ENCODE measurements at places on chromosomes 4 and X.

- no peak overlapping the region for H3K27ac ChIP-seq
- H3K36me3 ChIP-seq = peaks cover 4% of the 10 kb centered on the region
- no peaks in the 10 kb centered on the region for H3K27me3 ChIP-seq
- H3K4me1 ChIP-seq = peaks cover 4% of the 10 kb centered on the region
Observed at GRCh38 chr4:147760695-147761094, 28.8 kb downstream of the ARHGAP10 start.

DNA sequence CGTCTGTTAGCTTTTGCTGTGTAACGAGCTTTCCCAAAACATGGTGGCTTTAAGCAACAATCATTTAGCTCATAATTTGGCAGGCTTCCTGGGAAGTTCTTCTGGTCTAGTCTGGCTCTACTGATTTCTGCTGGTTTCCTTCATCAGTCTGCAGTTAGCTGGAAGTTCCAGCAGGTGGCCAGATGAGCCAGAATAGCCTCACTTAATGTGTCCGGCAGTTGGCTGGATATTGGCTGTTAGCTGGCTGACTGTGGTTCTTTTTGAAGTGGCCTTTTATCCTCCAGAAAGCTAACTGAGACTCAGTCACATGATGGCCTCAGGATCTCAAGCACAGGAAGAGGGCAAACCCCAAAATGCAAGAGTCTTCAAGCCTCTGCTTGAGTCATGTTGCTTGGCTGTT, 34.9 kb downstream of the FTHL17 start:
- H3K27ac ChIP-seq = no peak overlapping the region
- peaks cover 3% of the 10 kb centered on the region for H3K4me1 ChIP-seq
- no peaks in the 10 kb centered on the region for H3K36me3 ChIP-seq
- H3K4me3 ChIP-seq = no peak overlapping the region

DNA sequence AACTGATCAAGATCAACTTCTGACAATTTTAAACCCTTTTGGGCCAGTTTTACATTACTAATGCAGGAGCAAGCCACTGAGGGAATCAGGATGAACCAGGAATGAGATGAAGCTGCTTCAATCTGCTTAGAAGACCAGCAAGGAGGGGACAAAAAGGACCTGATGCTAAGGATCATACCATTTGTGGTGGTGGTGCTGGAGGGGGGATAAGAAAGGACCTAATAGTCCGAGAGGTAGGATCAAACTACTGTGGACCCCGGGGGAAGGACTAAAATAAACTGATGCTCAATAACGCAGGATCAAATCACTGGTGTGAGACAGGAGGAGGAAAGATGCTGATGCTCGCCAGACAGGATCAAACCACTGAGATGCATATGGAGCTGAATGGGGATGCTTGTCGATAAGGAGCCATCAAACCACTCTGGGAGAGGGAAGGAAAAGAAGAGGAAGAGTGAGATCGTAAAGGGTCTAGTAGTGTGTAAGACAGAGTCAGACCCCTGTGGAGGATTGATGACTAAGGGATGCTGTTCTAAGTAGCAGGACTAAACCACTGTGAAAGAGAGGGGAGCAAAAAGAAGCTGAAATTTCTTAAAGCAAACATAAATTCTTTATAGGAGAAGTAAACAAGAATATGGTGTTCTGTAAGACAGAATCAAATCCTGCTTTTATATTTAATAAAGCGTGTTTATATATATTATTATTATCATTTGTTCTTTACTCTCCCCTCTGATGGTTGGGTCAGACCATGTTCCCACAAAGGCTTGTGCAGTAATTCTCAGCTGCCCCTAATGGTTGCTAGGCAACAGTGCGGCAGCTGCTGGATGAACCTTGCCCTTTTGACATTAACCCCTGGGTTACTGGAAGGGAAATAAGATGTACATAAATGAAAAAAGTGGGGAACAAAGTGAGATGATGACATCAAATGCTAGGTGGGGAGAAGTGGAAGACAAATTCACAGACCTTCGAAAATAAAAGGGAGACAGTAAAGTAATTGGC, 432.5 kb upstream of the FGF16 start:
- no peak for DNase-seq
- no peak overlapping the region for H3K4me3 ChIP-seq
- peaks cover 5% of the 10 kb centered on the region for H3K27me3 ChIP-seq
- H3K27ac ChIP-seq = no peak overlapping the region
- H3K4me1 ChIP-seq = no peaks in the 10 kb centered on the region

DNA sequence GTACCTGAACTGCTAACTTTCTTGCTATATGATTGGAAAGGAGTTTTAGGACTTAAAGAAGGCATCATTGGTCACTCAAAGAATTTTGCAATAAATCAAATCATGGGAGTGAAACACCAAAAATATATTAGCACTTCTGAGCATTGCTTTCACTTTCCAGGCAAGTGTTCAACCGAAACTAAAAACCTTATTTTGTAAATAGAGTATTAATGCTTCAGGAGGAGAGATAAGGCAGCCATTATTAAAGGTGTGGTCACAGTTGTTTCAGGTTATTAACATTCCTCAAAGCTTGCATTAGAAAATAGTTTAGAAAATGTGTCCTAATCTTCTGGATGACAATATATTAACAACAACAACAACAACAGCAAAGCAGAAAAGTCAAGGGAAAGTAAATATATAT, 92.3 kb upstream of the TLL1 start:
- DNase-seq = no peak
- no peaks in the 10 kb centered on the region for H3K27me3 ChIP-seq
- no peak overlapping the region for H3K27ac ChIP-seq
- no peaks in the 10 kb centered on the region for H3K36me3 ChIP-seq

GRCh38 chr4:113823291-113823659, 61.7 kb upstream of the CAMK2D start:
- no peak overlapping the region for H3K4me3 ChIP-seq
- peak overlapping the region; percentile 52 for H3K27ac ChIP-seq
- H3K4me1 ChIP-seq = peaks cover 61% of the 10 kb centered on the region

- DNase-seq = no peak
- H3K4me3 ChIP-seq = no peak overlapping the region
- no peaks in the 10 kb centered on the region for H3K27me3 ChIP-seq
- no peaks in the 10 kb centered on the region for H3K4me1 ChIP-seq
- H3K36me3 ChIP-seq = peaks cover 6% of the 10 kb centered on the region
Observed at GRCh38 chrX:3659761-3660160, 53.7 kb downstream of the PRKX start.

- no peak overlapping the region for H3K4me3 ChIP-seq
- DNase-seq = no peak
- H3K27me3 ChIP-seq = peaks cover 5% of the 10 kb centered on the region
- no peak overlapping the region for H3K27ac ChIP-seq
- no peaks in the 10 kb centered on the region for H3K36me3 ChIP-seq
Observed at GRCh38 chr4:172830295-172830764, 338.3 kb upstream of the GALNT7 start.

- H3K36me3 ChIP-seq = no peaks in the 10 kb centered on the region
- DNase-seq = no peak
- no peaks in the 10 kb centered on the region for H3K4me1 ChIP-seq
- no peak overlapping the region for H3K27ac ChIP-seq
- H3K4me3 ChIP-seq = no peak overlapping the region
Observed at GRCh38 chrX:9909254-9909653, 57.9 kb upstream of the CLDN34 start.

GRCh38 chr4:140774510-140774909, 18.3 kb upstream of the TBC1D9 start:
- DNase-seq = no peak
- H3K27me3 ChIP-seq = peaks cover 12% of the 10 kb centered on the region
- H3K4me3 ChIP-seq = no peak overlapping the region
- H3K4me1 ChIP-seq = no peaks in the 10 kb centered on the region

DNA sequence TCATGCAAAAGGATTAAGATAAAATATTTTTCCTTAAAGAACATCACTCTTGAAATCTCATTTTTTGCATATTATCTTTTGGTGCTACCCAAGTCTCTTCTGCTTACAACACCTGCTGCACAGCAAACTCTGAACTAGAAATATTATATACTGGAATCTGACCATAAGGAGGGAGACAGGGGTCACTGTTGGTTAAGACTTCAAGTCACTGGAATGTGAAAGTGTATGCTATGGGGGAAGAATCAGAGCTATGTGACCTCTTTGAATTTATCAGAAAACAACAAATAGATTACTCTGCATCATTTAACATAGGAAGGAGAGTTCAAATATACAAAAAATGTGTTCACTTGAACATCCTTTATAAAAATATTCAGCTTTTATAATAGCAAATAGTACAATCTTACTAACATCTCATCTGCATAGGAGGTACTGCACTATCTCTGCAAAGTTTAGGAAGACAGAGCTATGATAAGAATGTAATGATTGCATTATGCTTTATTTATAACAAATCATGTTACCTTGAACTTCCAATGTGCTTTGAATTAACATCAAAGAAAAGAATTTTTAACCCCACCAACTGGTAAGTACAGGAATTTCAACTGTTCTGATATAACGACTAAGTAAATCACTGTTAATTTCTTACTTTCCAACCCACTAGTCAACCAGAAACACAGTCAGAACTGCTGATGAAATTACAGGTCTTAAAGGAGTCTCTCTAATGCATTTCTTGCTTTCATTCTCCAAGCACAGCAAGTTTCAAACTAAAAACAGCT, 69.8 kb downstream of the ZNF827 start:
- H3K27ac ChIP-seq = no peak overlapping the region
- H3K4me3 ChIP-seq = no peak overlapping the region
- peaks cover 29% of the 10 kb centered on the region for H3K36me3 ChIP-seq
- H3K27me3 ChIP-seq = no peaks in the 10 kb centered on the region
- no peak for DNase-seq

GRCh38 chr4:59881632-59882031, 1318.5 kb upstream of the ADGRL3 start:
- H3K4me1 ChIP-seq = no peaks in the 10 kb centered on the region
- H3K36me3 ChIP-seq = no peaks in the 10 kb centered on the region
- H3K4me3 ChIP-seq = no peak overlapping the region
- no peak for DNase-seq

GRCh38 chr4:11640584-11640983, 211.9 kb upstream of the HS3ST1 start:
- H3K36me3 ChIP-seq = no peaks in the 10 kb centered on the region
- H3K4me1 ChIP-seq = no peaks in the 10 kb centered on the region
- no peak overlapping the region for H3K4me3 ChIP-seq
- no peak for DNase-seq
- H3K27me3 ChIP-seq = peaks cover 18% of the 10 kb centered on the region

- H3K4me3 ChIP-seq = no peak overlapping the region
- no peaks in the 10 kb centered on the region for H3K36me3 ChIP-seq
- peaks cover 57% of the 10 kb centered on the region for H3K27me3 ChIP-seq
- H3K27ac ChIP-seq = no peak overlapping the region
- no peaks in the 10 kb centered on the region for H3K4me1 ChIP-seq
Observed at GRCh38 chr4:147482281-147482680, 1.4 kb downstream of the EDNRA start.

DNA sequence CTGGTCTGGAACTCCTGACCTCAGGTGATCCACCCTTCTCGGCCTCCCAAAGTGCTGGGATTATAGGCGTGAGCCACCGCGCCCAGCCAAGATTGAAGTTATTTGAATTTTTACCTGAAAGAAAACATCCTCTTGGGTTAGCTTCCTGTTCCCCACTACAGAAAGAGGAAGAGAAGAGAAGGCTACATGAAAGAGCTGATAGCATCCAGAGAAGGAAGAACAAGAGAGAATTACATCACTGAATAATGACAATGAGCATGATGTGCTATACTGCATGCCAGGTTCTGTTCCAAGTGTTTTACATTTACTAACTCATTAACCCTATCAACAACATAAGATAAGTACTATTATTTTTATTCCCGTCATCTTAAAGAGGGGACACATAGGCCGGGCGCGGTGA, 11.5 kb upstream of the TBC1D1 start:
- no peak overlapping the region for H3K4me3 ChIP-seq
- no peak overlapping the region for H3K27ac ChIP-seq
- H3K4me1 ChIP-seq = no peaks in the 10 kb centered on the region
- no peak for DNase-seq
- H3K36me3 ChIP-seq = no peaks in the 10 kb centered on the region

DNA sequence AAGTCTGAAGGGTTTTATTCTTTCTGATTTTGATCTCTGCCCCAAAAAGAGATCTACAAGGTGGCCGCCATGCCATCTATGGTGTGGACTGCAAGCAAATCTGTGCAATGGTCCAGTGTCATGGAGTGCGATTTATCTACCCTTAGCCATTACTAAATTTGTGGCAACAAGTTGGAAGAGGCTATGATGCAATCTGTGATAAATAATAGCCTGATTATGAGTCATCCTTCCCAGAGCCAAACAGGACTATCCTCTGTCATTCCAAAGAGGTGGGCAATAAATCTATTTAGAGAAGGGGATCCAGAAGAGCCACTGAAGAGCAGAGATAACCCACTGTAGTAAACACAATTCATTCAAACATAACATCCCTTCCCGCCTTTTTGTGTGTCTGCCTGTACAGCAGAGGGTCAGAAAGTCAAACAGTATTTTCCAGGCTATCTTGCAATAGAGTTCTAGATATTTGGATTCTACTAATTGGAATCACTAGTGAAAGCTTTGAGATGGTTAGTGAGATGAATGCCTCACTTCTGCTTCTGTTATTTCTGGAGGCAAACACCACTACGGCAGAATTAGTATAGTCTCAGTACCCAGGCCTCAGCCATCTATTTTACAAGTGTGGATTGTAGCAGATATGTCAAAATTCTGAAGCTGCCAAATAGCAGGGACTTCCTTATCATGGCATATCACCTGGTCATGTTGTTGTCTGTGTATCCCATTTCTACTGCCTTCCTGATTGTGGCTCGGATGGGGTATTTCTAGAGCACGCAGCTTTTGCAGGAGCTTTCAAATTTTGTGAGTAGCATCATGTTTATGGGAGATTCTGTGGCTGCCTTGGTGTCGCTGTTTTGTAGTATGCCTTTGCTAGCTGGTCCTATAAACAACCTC, 192.0 kb downstream of the SMIM20 start:
- no peaks in the 10 kb centered on the region for H3K36me3 ChIP-seq
- H3K27me3 ChIP-seq = peaks cover 23% of the 10 kb centered on the region
- no peak overlapping the region for H3K27ac ChIP-seq
- peaks cover 6% of the 10 kb centered on the region for H3K4me1 ChIP-seq
- H3K4me3 ChIP-seq = no peak overlapping the region

GRCh38 chr4:7676398-7676922, 241.7 kb upstream of the PSAPL1 start:
- H3K27me3 ChIP-seq = no peaks in the 10 kb centered on the region
- no peak overlapping the region for H3K27ac ChIP-seq
- no peak for DNase-seq

GRCh38 chr4:122838034-122838433, 11.4 kb downstream of the FGF2 start:
- DNase-seq = no peak
- peaks cover 29% of the 10 kb centered on the region for H3K27me3 ChIP-seq
- H3K4me1 ChIP-seq = no peaks in the 10 kb centered on the region
- H3K4me3 ChIP-seq = no peak overlapping the region
- H3K27ac ChIP-seq = no peak overlapping the region

DNA sequence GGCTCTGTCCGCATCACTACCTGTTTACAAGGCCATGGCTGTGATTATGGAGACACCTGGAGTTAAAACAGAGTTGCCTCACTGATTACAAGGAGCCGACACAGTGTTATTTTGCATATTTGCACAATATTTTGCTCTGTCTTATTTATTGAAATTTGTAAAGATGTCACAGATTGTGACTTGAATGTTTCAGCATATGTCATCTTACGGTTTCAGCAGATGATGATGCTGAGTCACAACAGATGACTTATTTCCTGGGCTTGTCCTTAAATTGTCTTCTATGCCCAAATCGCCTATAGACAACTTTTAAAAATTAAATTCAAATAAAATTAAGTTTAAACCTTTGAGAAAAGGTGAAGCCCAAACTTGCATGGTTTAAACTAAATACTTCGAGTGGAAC, 87.1 kb upstream of the INPP4B start:
- no peak overlapping the region for H3K4me3 ChIP-seq
- DNase-seq = no peak
- no peaks in the 10 kb centered on the region for H3K36me3 ChIP-seq

All from activated naive CD8-positive, alpha-beta T cell treated with anti-CD3 and anti-CD28 coated beads for 36 hours (primary cell).